ENCODE measurements at places on chromosomes 4 and X.

DNA sequence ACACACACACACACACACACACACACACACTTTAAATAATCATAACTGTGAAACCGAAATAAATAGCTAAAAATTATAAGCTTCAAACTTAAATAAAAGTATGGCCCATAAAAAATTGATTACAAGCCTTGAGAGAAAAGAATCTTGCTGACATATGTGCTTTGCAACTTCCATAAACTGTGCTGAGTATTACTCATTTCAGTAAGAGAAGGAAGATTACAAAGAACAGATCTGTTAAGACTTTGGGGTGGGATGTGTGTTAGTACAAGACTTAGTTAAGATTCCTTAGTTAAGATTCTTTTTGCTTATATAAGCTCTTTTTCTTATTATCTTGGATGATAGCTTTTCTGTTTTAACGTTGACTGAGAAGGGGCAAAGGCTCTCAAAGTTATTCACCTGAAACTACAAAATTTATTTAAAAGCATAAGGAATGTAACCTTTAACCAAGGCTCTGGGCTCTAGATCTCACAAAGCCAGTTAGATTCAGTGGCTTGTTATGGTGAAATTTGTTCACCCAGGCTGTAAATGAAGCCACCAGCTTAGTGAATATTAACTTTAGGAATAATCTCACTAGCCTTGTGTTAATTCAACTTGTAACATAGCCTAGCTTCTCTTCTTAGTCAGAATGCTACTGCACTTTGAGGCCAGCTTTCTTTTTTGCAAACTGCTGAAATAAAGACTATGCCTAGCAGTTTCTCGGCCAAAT, 58.2 kb downstream of the ARSJ start:
- no peak for DNase-seq

- no peak for DNase-seq
Measured at GRCh38 chr4:122718281-122718680, 14.2 kb upstream of the BBS12 start.

DNA sequence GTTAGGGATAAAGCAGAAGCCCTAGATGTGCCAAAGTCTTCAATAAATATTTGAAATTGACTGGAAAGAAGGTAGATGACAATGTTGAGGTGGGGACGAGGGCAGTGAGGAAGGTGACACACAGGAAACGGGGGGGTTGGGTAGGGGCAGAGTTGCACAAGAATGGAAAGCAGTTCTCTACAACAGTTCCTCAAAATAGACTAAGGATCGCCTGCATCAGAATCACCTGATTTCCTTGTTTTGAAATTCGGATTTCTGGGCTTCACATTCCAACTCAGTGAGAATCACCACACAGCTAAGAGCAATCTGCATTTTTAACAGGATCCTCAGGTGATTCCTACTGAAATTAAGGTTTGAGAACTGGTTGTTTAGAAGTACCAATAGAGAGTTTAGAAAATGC, 70.6 kb downstream of the ARFIP1 start:
- no peak for DNase-seq

GRCh38 chrX:153061732-153062131, 5.5 kb downstream of the PNMA3 start:
- DNase-seq: no peak

GRCh38 chrX:154020536-154021115, 924 bp upstream of the IRAK1 start:
- no peak for DNase-seq

DNA sequence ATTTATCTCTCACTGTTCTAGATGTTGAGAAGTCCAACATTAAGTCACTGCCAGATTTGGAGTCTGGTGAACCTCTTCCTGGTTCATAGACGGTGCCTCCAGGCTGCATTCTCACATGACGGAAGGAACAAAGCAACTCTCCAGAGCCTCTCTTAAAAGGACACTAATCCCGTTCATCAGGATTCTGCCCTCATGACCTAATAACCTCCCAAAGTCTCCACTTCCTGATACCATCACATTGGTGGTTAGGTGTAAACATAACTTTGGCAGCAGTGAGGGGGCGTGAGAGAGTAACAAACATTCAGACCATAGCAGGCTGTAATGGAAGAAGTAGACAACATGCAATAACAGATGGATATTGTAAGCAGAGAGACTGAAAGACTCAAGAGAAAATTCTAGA, 388.6 kb downstream of the PDHA2 start:
- no peak for DNase-seq

GRCh38 chrX:55488006-55488592, 1.5 kb downstream of the USP51 start:
- no peak for DNase-seq

DNA sequence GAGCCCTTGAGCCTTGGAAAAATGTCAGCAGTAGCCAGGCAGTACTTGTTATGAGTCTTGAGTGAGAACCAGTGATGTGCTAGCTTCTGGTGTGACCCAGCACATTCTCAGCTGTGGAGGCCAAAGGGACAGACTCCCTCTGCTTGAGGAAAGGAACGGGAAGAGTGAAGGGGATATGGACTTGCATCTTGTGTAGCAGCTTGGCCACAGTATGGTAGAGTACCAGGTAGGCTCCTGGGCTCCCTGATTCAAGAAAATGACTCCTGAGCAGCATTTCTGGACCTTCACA, 1601.9 kb upstream of the ADGRL3 start:
- DNase-seq: no peak

DNA sequence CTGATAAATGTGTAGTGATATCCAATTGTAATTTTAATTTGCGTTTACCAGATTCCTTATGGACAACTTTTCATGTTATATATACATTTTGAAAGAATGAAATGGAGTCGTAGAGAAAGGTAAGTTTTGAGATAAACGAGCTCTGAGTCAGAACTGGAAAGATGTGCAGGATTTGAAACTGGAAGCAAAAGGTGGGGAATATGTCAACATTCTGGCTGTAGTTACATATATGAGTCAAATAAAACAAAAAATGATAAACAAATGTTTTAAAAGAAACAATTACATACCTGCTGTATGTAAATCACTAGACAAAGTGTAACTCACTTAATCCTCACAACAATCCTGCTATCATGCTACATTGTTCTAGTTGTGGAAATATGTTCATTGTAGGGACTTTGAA, 84.0 kb downstream of the LPAR4 start:
- no peak for DNase-seq

- DNase-seq: peak; percentile 75
Measured at GRCh38 chrX:108177351-108178142, 86.0 kb downstream of the ATG4A start.

- peak; percentile 40 for DNase-seq
Measured at GRCh38 chrX:47585273-47585672, 3.0 kb downstream of the TIMP1 start.

GRCh38 chrX:15816886-15817285, 26.6 kb downstream of the ZRSR2 start:
- DNase-seq: no peak

DNA sequence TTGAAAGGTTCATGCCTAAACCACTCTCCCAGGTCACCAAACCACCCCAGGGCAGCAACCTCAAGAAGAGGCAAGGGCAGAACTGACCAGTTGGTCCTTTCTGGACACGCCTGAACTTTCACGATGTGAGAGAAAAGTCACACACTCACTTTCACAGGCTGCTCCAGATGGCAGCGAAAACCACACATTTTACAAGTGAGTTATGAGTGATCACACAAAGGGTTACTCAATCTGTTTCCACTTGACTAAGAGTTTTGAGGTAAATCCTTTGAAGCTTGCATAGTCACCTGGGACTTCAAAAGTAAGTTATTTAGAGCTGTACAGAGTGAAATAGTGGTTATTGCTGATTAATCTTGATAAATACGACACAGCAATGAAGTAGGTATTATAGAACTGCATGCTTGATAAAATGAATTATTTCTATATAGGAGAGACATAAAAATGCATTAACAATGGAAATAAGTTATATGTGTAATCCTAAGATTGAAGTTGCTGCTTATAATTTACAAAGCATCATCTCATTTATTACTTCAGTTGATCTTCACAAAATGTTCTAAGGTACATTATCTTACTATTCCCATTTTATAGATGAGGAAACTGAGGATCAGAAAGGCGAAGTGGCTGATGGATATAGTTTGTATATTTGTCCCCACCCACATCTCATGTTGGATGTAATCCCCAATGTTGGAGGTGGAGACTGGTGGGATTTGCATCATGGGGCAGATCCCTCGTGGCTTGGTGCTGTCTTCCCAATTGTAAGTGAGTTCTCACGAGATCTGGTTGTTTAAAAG, 103.0 kb upstream of the KLF3 start:
- no peak for DNase-seq

GRCh38 chr4:184958127-184958922, 60.0 kb upstream of the HELT start:
- no peak for DNase-seq

GRCh38 chrX:22349116-22349515, 76.4 kb downstream of the CBLL2 start:
- DNase-seq: no peak

- no peak for DNase-seq
Measured at GRCh38 chr4:139188648-139189416, 11.8 kb upstream of the ELF2 start.

GRCh38 chr4:37219242-37219641, 25.3 kb upstream of the NWD2 start:
- DNase-seq: no peak

GRCh38 chr4:98493296-98493695, 165.1 kb downstream of the TSPAN5 start:
- DNase-seq: no peak

GRCh38 chr4:67542076-67542475, 3.2 kb downstream of the CENPC start:
- DNase-seq: no peak

GRCh38 chr4:2617955-2618354, 81.5 kb downstream of the FAM193A start:
- no peak for DNase-seq

- DNase-seq: no peak
Measured at GRCh38 chr4:137703195-137703594, 170.9 kb upstream of the PCDH18 start.

DNA sequence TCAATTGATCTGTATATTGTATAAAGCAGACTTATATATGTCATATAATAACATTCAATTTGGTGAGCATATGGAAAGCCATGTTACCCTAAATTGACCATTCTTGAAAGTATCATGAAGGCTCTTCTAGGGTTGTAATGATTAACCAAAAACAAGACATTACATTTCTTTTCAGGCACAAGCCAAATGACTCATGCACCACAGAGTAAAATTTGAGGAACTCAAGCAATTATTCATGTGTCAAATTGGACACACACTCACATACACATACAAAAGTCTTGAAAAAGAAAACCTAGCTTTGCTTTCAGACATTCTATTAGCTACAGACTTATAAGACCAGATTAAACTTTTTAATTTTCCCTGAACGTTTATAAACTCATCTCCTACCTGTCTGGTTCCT, 146.5 kb upstream of the PCDH18 start:
- no peak for DNase-seq

- DNase-seq: no peak
Measured at GRCh38 chrX:57930051-57930450, 19.8 kb upstream of the ZXDA start.

- no peak for DNase-seq
Measured at GRCh38 chrX:118348186-118348810, 2.4 kb downstream of the WDR44 start.

- DNase-seq: no peak
Measured at GRCh38 chr4:89024051-89024675, 32.8 kb downstream of the FAM13A start.

DNA sequence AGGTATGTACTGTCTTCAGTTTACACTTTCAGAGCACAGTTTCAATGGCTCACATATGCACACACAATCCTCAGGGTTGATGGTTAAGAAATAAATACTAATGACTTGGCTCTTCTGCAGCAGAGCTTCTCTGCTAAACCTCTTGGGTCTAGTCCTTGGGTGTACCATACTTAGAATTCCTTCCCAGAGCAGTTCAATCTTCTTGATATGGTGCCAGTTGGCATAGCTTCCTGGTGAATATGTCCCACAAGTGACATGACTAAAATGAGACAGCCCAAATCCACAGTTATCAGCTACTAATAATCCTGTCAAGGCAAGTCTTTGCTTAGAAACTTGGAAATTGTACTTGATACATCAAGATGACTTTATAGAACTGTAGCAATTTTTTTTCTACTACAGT, 654.4 kb downstream of the IQCM start:
- no peak for DNase-seq

DNA sequence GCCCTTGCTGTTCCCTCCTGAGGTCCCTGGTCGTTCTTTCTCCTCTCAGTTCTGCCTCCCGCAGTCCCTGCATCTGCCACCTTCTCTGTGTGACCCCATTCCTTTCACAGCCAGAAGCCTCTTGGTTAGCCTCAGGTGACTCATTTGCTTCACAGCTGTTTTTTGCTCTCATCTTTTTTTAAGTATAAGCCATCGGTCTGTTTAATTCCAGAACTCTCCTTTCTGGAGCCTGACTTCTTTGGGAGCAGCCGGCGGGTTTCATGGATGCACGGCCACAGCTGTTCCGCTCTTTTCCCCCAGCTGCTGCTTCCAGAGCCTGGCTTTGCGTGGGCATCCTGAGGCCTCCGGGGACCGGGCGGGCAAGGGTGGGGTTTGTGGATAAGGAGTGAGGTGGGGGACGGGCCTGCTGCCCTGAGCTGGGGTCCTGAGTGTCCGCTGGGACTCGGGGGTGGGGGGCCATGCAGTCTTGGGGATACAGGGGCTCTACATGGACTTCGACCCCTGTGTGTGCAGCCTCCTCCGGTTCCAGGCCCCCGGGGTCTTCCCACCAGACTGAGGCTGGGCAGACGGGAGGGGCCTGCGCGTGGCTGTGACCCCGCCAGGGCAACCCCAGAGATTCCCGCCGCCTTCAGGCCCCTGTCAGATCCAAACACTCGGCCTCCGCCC, 46.7 kb downstream of the PCGF3 start:
- DNase-seq: no peak
